ENCODE measurements at places on chromosomes 12 and 14.

DNA sequence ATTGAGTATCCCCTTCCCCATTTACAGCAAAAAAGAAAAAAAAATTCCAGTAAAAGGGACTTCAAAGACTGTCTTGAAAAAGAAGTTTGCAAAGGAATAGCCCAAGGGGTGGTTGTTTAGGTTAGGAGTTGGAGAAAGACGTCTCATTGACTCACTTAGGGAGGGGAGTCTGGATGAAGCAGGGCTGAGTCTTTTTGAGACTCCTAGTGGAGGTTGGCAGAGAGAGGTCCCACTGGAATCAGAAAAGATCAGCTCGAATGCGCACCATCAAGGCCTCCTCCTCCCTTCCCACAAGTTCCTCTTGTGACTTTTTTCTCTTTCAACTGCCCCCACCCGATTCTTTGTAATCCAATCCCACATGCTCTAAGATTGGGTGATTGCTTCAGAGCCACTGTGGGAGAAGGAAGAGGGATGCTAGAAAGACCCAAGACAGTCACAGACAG, 1.9 kb downstream of the ARHGEF40 start:
- no peak for DNase-seq

DNA sequence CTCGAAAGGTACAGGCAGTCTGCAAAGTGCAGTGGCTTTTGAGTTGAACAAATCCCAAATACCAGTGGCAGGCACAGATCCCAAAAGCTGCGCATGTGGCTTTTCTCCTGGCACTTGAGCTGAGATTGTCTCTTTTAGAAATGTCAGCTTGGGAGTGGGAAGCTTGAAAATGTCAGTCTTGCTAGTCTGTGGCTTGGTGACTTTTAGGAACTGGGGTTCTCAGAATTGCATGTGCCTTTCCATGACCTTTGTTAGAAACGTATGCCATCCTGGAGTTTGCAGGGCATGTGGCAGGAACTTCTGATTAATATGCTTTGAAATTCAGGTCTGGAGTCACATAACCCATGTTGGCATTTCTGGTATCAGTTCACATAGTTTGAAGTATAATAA, 182.1 kb downstream of the CHST11 start:
- no peak for DNase-seq

GRCh38 chr14:78143489-78144145, 26.6 kb upstream of the NRXN3 start:
- no peak for DNase-seq

DNA sequence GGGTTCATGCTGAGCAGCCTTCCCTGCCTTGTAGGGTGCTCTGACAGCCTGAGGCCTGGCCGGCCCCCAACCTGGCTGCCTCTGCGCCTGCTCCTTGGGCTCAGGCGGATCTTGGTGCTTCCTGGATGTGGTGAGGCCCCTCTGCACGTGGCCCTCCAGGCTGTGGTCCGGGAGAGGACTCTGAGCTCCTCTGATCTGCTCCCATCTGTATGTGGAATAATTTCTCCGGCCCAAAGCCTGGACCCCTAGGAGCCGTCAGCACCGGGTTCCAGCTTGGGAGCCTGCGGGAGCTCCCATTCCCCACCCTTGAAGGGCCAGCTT, 21.3 kb upstream of the EIF2B2 start:
- DNase-seq: no peak

DNA sequence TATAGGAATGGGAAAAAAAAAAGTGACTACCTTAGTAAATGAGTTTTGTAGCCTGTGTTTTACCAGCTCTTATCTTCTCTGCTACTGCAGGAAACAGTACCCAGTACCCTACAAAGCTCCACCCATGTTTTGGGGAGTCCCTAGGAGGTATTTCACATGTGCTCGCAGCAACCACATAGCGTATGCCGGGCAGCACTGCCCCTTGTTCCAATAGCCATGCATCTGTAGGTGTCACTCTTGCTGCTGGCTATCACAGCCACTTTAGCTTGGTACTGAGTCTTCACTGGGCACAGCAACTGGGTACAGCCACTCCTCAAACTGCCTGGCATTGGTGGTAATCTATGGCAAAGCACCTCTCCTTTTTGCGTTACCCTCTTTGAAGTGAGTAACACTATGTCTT, 2.0 kb upstream of the MDM1 start:
- DNase-seq: peak; percentile 26

DNA sequence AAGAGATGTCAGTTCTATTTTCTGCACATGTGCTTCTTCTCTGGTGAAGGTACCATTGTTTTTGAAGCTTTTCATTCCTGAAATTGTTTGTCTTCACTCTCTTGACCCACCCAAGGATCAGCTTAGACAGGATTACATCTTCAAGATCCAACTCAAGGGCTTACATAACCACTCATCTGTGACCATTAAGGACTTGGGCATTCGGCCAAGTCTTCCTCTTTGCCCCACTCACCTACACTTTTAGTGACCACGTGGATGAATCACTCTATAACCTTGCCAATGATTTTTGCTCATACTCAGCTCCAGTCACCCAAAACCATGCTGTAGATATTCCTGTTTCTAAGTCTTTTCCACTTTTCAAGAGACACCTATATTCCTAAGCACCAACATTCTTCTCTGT, 36.5 kb upstream of the SSTR1 start:
- DNase-seq: no peak

- no peak for DNase-seq
These were observed 11.3 kb upstream of the SLC41A2 start for GRCh38 chr12:104969343-104969742.

DNA sequence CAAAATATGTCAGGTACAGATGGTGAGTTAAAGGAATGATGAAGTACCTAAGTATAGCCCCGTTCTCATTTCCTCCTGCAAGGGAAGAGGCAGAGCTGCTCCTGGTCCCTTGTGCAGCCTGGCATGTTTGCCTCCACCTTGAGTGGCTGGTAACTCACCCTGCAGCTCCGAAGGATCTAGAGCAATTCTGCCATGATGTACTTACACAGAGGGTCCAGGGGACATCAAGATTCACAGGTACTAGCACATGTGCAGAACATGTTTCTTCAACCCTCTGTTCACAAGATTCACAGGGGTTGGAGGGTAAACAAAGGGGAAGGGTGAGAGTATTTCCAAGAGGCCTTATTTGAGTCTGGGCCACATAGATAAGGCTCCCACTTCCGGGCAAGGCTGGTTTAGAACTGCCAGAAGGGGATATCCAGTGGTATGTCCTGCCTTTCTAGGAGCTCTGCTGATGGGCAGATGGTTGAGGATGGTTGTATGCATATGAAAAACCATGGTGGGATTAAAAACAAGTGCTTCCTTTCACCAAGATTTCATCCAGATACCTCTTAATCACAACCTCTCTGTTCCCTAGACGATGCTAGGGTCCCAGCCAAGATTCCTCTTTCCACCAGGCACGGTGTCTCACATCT, 7.7 kb downstream of the DCTN2 start:
- no peak for DNase-seq

DNA sequence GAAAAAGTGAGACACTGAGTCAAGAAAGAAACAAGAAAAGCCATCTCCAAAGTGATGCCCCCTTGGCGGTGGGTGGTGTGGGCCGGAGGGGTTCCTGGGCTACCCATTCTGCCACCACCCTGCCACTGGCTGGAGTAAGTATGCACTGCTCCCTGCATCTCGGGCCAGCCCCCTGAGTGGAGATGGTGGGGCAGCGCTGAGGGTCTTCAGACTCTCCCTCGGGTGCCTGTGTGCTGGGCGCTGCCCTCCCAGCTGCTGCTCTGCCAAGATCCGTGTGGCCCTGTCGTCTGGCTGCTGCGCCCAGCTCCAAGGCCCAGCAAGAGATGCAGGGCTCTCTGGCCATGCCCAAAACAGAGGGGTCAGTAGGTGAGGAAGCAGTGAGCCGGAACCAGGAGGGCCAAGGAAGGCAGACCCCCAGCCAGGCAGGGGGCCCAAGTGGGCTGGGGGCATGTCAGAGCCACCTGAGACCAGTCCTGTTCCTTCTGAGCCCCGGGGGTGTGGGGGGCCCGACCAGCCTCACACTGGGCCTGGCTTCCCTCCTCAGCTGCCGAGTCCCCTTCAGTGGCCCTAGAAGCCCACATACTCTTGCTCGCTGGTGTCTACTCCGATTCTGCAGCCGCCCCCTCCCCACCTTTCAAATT, 5.2 kb downstream of the GPR132 start:
- no peak for DNase-seq

GRCh38 chr14:54629183-54629582, 62.3 kb downstream of the SAMD4A start:
- DNase-seq: no peak
